Stomach (tissue), 19 donors: ENCODE measurements at places on chromosomes 3 and 15.
A peak's percentile ranks its signal among the peaks of the same experiment; 100 is the strongest.

DNA sequence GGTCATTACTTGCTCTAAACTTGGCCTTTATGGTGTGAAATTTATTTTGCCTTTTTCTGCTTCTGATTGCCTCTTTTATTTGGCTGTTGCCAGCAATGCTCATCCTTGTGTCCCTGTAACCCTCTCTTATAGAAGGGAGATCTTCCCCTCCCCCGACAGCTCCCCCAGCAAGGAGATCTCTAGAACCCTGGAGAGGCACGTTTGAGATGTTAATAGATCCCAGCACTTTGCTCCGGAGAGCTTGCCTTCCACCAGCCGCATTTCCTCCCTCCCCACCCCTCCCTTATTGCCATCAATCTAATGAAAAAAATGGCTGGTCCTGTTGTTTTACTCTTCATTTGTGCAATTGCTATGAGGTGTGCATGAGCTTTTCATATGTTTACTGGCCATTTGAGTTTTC is 18.2 kb downstream of the TRIM71 start:
- no peak for DNase-seq

- DNase-seq: no peak
Observed at GRCh38 chr3:81554388-81554787, 207.1 kb downstream of the GBE1 start.

DNA sequence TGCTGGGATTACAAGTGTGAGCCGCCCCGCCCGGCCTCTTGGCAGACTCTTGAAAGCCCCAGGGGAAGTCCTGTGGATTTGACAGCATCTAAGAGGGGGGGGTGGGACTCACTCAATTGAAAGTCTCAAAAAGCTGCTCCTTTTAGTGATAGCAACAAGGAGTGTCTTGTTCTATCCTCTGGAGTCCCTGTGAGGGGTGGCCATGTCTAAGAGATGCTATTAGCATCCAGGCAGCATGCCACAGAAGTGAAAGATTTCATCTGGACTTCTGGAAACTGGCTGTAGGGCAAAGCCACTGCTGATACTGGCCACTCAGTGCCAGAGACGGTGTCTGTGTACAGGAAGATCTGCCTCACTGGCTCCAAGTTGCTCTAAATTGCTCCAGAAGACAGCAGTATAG is 74.0 kb downstream of the DHX36 start:
- DNase-seq: no peak

- DNase-seq: peak; percentile 35
Observed at GRCh38 chr3:78823859-78824258, 943.9 kb downstream of the ROBO1 start.

- DNase-seq: no peak
Observed at GRCh38 chr3:128879991-128880390, 571 bp downstream of the ACAD9 start.
